Kidney tubule cell (primary cell): ENCODE measurements at places on chromosomes 6 and 20.

- DNase-seq: no peak
These were observed 10.1 kb downstream of the GSS start for GRCh38 chr20:34945315-34946077.

DNA sequence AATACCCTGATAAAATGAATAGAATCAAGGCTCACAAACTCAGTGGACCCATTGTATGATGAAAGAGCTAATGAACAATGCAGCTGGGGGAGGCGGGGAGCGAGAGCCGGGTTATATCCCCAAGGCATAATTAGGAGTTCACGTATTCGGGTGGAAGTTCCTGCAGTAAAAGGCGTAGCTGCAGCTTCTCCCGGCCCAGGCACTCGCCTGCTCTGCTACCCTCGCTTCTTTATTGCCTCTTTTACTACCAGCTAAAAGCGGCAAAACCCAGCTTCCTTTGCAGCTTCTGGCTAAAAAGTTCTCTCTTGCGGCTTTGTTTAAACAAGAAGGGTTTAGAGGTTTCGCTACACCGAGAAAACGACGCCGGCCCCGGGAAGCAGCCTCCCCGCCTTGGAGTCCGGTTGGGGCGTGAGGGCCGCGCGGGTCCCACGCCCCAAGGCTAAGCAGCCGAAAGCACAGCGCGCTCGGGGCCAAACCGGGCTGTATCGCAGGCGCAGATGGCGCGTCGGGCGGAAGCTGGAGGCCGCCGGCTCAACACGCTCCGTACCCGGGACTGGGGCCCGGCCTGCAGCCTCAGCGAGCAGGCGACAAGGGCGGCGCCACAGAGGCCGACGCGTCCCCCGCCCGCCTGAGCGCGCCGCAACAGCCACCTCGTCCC lies 1.6 kb downstream of the ZBTB2 start:
- DNase-seq: peak; percentile 73

GRCh38 chr6:43926634-43927531 lies 156.9 kb downstream of the VEGFA start:
- DNase-seq: peak; percentile 96

DNA sequence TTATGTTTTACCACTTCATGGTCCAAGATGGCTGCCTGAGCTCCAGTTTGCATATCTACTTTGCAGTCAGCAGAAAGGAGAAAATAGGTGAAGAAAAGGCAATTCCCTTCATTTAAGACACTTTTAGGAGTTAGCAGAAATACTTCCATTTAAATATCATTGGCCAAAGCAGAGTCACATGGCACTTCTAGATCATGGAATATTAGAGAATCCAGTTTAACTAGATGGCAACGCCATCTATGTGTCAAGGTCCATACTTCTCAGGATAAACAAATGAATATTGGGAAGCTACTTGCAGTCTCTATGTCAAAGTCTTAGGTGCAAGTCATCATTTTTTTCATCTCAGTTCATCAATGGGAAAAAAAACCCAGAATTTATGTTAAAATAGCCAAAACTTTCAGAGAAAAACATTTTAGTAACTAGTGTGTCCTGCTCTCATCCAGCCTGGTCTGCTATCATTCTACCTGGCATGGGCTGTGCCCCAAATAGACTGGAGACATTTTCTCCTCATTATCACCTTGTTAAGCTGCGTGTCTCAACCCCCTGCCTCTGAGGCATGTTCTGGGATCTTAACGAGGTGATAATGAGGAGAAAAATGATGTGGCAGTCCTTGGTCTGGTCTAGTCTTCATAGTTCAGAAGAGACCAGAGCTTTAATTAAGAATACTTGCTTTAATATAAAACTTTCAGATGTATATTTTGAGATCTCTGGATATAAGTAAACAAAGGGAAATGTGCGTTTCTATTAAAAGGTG lies 227.3 kb downstream of the TBX18 start:
- no peak for DNase-seq

- no peak for DNase-seq
These were observed 289.7 kb upstream of the RNF24 start for GRCh38 chr20:4305091-4305490.

DNA sequence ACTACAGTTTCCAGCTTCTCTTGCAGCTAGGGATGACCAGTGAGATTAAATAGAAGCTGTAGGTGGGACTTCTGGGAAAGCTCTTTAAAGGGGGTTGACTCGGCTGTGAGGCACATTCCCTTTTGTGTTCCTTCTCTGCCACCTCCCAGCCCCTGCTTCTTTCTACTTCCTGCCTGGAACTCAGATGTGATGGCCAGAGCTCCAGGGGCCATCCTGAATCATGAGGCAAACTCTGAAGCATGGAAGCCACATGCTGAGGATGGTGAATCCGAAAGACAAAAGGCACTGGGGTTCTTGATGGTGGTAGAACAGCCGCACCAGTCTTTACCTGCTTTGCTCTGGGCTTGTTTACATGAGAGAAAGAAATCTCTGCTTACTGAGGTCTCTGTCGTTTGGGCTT lies 9.1 kb downstream of the CEBPB start:
- no peak for DNase-seq

GRCh38 chr6:155909710-155910109 lies 454.1 kb upstream of the NOX3 start:
- DNase-seq: no peak

GRCh38 chr20:36646678-36647077 lies 682 bp upstream of the SLA2 start:
- DNase-seq: no peak

DNA sequence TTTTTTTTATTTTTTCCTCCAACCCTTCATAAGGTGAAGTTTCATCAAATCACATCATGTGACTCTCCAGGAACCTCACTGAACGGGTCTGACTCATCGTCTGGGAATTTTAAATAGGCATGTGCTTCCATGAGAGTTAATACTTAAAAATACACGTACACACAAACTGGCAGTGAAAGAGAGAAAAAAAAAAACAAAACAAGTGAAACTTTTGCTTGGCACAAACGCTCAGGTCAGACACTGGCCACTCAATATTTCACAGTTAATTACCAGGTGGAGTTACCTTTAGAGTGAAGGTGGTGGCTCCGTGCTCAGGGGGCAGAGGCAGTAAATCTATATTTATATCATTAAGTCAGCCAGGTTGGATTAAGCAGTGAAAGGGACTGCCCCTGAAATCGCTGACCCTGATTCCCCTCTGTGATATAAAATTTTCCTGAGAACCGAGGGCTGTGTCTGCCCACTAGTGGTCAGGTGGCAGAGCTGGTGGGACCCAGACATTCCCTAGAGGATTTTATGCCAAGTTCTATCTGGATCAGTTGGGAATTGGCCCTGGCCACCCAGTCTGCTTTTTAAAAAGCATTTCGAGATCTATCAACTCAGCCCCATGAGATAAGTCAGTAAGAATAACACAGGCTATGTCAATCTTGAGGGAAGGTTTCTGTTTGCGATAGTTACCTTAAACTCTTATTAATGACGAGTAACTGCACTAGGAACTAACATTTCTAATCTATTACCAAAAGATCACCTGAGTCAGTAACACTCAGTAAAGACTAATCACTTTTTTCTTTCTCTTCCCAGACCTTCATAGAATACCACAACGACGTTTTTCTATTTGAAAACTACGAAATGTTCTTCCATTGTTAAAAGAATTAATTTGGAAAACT lies 259.1 kb downstream of the HDGFL1 start:
- peak; percentile 99 for DNase-seq

GRCh38 chr6:106005954-106006353 lies 80.2 kb upstream of the PRDM1 start:
- no peak for DNase-seq

DNA sequence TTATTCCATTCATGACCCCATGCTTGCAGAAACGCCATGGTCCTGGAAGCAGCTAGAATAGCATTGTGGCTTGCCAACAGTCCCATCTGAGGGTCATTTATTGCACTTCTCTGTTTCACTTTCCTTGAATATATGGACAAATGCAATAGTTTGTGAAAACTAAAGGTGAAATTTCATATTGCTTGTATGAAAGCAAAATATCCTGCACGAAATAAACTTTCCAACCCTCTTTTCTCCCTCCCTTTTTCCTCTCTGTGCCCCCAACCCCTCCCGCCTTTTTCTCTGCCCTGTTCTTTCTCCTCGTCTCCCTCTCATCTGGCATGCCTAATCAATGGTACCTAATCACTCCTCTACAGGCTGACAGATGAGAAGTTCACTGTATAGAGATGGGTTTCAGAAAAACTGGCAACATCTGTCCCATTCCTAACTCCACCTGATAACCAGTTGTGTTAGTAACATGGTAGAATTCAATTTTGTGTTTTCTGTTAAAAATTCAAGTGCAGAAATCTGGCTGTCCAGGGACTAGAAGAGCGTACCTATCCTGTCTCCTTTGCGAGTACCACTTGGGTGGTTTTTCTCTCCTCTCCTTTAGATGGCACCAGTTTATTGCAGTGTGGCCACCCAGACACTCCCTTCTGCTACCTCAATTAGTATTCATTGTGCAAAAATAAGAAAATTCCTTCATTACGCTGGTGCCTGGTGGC lies 198.6 kb downstream of the FOXA2 start:
- DNase-seq: peak; percentile 41

DNA sequence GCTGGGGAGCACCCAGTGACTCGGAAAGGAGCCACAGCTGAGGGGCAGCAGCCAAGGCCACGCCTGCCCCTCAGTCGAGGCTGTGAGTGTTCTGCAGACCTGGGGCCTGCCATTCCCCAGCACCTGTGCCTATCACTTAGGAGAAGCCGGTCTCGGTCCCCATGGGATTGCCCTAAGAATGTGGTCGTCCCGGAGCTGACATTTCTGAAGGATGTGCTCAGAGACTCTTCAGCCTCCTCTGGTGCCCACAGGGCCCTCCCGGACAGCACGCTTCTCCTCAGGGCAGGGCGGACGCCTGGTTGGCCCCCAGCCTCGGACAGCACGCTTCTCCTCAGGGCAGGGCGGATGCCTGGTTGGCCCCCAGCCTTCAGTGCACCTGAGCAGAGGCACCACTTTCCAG lies 223.9 kb downstream of the ERMARD start:
- no peak for DNase-seq

DNA sequence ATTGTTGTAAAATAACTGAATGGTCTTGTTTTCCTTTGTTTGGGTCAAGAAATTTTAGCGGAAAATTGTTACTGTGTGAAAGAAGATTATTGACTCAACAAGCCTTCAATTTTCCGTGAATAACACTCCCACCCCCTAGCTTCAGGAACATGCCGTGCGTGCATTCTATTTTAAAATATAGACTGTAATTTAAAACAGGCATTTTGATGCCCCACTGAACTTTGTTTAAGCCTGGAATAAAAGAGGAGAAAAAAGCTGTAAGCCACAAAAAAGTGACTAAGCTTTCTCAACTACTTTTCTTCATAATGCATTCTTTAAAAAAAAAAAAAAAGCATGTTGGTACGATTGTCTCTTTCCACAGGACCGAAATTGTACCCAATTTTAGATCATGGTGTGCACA lies 166.0 kb downstream of the ARID1B start:
- DNase-seq: no peak

- peak; percentile 90 for DNase-seq
These were observed 109.6 kb upstream of the BACH2 start for GRCh38 chr6:90406142-90406794.

DNA sequence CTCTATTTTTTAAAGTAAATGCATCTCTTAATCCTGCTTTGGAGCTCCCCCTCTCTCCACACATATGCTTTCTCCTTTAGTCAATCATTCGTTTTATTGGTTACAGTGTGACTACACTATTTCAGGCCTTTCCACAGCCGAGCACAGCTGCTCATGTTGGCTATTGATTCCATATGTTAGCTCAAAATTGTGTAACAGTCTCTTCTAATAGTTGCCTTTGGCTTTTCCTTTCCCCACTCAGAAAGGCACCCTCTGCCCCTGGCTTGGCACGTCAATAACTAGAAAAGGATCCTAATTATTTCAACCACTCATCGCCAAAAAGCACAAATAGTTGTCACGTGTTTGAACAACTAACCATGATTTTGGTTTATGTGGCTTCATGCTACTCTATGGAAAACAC lies 410.3 kb upstream of the SLC35B3 start:
- DNase-seq: no peak

GRCh38 chr20:37356961-37357371 lies 11.0 kb downstream of the SRC start:
- DNase-seq: no peak

DNA sequence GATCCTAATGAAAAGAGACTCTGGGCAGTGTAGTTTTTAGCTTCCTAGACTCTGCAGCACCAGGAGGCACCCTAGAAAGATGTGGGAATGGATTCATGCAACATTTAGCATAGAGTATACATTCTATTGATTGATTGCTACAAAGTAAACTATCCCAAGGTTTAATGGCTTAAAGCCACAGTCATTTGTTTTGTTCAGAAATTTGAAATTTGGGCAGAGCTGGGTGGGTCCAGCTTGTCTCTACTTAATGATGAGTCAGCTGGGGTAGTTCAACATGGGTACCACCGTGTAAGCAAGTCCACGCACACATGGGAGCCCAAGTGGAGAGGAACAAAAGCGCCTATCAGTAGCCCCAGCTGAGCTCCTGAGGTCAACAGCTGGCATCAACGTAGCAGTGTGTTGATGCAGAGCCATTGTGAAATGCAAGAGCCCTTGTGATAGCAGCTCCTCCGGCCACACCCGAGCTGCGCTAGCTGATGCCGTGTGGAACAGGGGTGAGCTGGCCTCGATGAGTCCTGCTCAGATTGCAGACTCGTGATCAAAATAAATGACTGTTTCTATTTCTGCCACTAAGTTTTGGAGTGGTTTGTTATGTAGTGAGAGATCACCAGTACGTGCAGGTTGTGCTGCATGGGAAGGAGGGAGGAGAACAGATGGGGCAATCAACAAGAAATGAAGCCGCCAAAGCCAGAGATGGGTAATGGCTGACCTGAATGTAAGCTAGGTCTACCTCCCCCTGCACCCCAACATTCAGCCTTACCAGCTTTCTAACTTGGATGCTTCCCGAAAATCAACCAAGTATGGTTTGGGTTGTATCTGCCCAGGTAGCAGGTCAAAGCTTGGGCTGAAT lies 45.7 kb upstream of the TRAF3IP2 start:
- no peak for DNase-seq

GRCh38 chr20:16393836-16394235 lies 179.4 kb downstream of the KIF16B start:
- peak; percentile 66 for DNase-seq

DNA sequence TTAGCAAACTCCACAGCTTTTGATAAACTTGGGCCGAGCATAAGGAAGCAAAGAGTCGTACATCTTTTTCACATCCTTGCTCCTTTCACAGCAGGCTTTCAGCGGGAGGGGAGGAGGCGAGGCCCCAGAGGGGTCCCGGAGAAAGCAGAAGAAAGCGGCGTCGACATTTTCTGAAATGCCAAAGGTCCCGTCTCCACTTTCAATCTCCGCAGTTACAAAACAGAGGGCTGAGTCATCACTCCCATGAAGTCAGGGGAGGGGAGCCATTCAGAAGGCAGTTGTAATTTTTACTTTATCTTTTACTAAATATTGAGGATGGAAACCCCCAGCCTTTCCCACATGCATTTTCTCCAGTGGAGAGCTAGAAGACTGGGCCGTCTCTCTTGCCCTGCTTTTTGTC lies 174.2 kb upstream of the THBS2 start:
- DNase-seq: peak; percentile 19

- DNase-seq: no peak
These were observed 142.8 kb downstream of the VEGFA start for GRCh38 chr6:43912598-43913371.

GRCh38 chr20:13749811-13750210 lies 34.9 kb downstream of the ESF1 start:
- no peak for DNase-seq
